ENCODE measurements at places on chromosomes 6 and 20.

DNA sequence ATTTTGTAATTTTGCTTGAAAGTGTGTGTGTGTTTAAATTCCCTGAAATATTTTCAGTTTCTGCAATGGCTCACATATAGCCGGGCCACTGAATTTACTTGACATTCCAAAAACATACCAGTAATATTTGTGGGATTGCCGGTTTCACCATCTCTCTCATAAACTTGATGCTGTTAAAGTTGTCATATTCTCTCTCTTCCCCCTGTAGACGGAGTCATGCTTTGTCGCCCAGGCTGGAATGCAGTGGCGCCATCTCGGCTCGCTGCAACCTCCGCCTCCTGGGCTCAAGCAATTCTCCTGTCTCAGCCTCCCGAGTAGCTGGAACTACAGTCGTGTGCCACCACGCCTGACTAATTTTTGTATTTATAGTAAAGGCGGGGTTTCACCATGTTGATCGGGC is 122.1 kb downstream of the TIAM2 start:
- DNase-seq, result no peak

DNA sequence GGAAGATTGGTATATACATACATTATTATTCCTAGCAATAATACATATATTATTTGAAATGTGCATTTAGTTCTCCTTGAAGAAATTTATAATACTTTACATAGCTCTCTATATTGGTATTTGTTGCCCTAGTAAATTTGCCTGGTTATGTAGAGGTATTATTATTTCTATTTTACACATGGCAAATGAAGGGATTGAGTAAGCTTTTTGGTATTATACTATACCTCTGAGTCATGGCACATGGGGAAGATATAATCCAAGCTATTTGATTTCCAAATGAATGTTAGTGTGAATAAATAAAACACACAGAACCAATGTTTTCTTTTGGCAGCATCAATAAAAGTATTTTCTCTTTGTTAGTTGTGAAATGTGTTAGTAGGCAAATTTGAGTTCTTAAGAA is 409.6 kb upstream of the SLC35B3 start:
- no peak for DNase-seq

GRCh38 chr6:38150681-38151296 is 331.3 kb downstream of the ZFAND3 start:
- DNase-seq, result no peak

- peak; percentile 24 for DNase-seq
Measured at GRCh38 chr6:2952557-2953095, 18.7 kb downstream of the SERPINB6 start.

DNA sequence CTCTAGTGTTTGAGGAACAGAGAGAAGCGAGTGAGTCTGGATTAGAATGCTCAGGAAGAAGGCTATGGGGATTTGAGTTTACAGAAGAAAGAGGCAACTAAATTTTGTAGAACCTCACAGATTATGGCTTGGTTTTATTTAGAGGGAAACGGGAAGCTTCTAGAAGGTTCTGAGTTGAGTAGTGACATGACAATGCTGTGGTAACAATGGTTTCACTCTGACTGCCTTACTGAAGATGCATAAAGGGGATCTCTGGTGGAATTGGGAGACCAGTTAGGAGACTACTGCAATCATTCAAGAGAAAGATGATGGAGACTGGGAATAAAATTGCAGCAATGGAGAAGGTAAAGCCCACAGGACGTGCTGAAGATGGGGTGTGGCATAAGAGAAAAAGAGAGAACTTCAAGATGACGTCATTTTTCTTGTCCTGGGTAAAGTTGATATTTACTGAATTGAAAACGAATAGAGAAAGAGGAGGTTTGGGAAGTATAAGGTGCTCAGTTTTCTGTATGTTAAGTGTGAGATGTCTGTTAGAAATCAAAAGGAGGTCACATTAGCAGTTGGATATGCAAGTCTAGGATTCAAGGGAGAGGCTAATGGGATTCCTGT is 710.1 kb upstream of the NRSN1 start:
- no peak for DNase-seq

DNA sequence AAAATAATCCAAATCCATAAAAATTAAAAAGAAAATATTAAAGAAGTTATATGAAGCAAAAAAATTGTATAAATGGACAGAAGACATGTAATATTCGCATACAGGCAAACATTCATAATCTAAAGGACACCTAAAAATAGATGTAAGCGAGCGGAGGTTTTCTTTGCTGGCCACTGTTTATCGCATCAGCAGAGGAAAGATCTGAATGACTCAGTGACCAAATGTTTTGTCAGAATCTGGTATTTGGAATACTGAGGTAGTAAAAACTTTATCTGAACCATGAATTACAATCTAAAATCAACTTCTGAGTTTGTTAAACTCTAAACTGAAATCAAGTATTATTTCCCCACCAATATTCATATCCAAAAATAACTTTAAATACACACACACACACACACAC is 7.8 kb downstream of the TSPYL4 start:
- DNase-seq, result no peak

- DNase-seq, result no peak
Measured at GRCh38 chr6:167734662-167735083, 92.0 kb upstream of the AFDN start.

GRCh38 chr6:134161041-134161440 is 108.6 kb upstream of the SLC2A12 start:
- no peak for DNase-seq

DNA sequence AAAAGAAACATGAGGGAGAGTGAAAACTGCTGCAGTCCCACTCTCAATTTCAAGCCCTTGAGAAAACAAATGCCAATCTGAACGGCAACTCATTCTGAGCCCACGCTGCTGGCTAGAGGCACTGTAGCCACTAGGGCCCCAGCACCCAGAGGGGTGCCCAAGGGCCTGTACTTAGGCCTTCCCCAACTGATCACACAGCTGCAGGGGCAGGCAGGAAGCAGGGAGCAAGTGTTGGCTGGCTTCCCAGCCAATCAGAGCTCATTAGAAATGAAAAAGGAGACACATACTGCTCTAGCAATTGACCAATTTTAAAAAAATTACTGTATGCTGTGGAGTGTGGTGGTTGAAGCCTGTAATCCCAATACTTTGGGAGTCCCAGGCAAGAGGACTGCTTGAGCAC is 3.7 kb upstream of the BEND3 start:
- DNase-seq, result no peak

DNA sequence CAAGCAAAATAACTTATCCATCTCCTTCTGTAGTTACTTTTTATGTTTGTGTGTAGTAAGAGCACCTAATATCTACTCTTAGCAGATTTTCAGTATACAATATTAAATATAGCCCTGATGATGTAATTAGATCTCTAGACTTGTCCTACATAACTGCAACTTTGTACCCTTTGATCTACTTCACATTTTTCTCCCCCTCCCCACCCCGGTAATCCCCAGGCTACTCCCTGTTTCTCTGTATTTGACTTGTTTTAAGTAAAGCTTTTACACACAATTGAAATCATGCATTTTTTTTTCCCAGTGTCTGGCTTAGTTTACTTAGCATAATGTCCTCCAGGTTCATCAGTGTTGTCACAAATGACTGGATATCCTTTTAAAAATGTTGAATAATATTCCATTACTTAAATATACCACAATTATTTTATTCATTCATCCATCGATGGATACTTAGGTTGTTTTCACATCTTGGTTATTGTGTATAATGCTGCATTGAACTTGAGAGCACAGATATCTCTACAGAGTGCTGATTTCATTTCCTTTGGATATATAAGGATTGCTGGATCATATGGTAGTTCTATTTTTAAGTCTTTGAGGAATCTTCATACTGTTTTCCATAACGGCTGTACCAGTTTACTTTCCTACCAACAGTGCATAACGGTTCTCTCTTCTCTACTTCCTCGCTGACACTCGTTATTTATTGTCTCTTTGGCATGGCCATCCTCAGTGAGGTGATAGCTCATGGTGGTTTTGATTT is 212.7 kb downstream of the CDKAL1 start:
- DNase-seq, result no peak

DNA sequence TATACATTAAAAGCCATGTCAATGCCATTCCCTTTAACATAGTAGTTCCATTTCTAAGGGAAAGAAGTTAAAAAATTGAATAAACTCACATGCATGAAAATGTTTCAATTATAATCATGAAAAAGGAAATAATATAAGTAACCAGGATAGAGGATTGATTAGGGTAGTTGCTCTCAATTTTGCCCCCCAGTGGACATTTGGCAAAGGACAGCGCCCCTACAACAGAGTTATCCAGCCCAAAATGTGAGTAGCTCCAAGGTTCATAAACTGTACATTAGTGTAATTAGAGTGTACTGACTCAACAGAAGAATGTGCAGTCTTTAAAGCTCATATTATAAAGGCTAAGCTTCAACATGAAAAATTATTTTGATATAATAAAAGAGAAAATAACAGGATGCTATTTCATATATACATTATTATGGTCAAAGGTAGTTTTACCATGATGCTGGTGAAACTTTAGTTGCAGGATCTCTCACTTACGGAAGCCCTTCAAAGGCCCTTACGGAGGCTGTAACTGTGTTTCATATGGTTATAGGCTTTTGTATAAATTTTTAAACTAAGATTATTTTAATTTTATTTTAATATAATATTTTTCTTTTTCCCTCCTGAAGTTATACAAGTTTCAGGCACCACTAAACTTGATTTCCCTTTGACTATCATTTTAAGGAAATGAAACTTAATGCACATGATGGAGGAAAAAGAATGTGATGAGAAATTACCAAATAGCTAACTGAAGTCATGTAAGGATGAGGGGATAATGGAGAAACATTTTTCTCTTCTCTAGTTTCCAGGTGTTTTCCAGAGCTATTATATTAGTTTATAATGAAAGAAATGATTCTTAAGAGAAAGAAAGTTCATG is 403.6 kb downstream of the PLCB1 start:
- no peak for DNase-seq

DNA sequence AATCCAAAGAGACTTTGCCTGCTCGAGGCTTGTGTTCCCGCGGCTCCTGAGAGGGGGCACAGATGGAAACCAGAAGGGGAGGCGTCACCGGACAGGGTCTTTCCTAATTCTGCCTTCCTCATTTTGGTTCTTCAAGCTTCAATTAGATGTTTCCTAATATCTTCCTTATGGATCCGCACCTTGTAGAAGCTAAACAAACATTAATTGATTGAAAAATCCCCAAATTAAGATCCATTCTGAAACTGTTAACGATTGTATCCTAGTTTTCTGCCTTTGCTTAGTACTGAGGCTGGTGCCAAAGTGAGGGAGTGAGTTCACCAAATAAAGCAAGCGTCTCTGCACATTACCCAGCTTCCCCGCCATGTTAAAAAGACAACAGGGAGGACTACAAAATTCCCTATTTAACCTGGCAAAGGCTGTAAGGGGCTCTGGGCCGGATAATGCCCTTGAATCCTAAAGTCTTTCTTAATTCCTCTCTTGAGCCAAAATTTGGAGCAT is 123.2 kb downstream of the GPX5 start:
- DNase-seq, result no peak

GRCh38 chr20:61764471-61765025 is 301.1 kb downstream of the TAF4 start:
- no peak for DNase-seq

- no peak for DNase-seq
Measured at GRCh38 chr20:53914091-53914780, 156.2 kb downstream of the BCAS1 start.

DNA sequence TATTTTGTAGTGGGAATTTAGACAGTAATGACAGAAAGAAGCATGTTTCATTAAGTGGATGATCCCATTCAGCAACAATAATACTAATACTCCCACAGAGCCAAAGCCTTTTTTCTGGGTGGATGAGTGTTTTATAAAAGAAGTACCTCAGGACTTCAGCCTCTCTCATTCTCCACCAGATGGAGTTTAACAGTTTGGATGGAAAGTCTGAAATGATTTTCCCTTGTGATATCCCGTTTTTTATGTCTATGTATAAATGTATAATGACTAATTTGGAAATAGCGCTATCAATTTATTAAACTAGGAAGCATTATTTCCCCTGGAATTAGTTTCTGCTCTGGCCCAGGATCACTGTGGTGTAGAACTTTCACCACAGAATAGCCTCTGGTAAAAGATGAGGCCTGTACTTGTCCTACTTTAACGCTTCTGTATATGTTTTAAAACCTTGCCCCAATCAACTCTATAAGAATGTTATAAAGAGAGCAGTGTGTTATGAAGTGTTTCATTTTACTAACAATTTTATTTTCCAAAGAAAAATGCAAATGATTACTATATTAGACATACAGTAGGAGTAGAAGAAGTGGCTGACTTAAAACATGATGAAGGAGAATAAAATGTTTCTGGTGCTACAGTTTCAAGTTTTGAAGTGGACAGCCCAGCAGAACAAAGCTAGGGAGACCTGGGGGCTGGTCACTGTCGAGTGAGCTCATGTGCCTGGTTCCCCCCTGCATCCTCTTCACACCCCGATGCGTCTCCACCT is 135.6 kb downstream of the HIVEP1 start:
- no peak for DNase-seq

GRCh38 chr6:73943411-73943810 is 247.4 kb downstream of the CD109 start:
- DNase-seq, result no peak

DNA sequence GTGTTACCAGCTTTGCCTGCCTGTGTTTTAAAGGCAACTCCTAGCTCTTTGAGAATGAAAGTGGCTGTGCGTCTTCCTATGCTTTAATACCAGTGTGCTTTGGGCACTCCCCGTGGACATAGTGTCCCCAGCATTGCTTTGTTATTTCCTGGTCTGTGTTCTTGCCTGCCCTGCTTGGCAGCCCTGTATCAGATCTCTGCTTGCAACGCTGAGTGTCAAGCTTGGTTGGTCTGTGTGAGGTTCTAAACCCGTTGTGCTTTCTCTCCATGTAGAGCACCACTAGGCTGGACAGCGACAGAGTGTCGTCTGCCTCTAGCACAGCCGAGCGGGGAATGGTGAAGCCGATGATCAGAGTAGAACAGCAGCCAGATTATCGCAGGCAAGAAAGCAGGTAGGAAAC is 80.2 kb downstream of the AFDN start:
- no peak for DNase-seq

DNA sequence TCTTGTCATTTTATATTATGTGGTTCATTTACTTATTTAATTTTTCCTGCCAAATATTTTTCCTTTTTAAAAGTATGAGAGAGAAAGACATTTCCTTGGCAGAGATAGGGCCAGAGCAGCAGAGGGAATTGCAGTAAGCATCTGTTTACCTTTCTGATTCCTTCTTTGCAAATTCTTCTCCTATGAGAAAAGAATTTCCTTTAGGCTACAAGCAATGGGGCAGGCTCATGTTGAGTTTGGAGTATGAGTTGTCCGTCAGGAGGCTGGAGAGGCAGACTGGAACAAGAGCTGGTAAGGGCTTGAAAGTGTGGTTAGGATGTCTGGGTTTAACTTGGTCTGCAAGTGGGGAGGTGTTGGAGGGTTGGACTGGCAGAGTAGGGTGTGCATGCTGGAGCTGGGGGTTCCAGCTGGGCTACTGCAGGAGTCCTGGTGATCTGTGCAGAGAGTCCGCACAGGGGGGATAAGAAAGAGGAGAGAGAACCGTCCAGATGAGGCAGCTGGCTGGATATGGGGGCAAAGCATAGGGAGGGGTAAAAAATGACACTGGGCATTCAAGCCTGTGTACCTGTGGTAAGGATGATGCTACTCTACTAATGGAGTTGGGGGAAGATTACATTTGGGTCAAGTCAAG is 19.7 kb downstream of the TIAM2 start:
- no peak for DNase-seq
